ENCODE measurements at places on chromosomes 5 and 9.

- peak; percentile 69 for DNase-seq
- H3K27me3 ChIP-seq, result no peaks in the 10 kb centered on the region
- no peaks in the 10 kb centered on the region for H3K36me3 ChIP-seq
- no peak overlapping the region for H3K4me3 ChIP-seq
Observed at GRCh38 chr9:134059661-134060395, 8.0 kb downstream of the BRD3 start.

DNA sequence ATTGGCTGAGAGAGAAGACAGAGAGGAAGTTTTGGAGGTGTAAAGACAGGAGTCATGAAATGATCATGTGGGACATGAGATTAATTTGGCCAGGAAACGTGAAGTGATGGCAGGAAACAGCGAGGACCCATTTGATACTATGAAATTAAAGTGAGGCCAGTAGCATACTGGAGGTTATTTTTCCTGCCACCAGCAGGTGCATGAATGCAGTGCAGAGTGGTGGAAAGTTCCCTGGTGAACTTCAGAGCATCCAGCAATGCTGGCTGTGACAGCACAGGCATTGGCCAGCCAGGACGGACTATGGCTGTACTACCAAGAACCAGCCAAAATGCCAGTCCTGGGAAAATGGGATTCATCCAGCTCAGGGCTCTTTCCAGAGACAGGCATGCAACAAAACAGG, 152.2 kb downstream of the SYK start:
- H3K36me3 ChIP-seq, result no peaks in the 10 kb centered on the region
- peaks cover 22% of the 10 kb centered on the region for H3K27me3 ChIP-seq
- H3K4me1 ChIP-seq, result peaks cover 4% of the 10 kb centered on the region
- no peak overlapping the region for H3K27ac ChIP-seq
- no peak for DNase-seq

GRCh38 chr5:112419986-112420864, 1.1 kb upstream of the EPB41L4A start:
- peaks cover 6% of the 10 kb centered on the region for H3K4me1 ChIP-seq
- H3K4me3 ChIP-seq, result peak overlapping the region; percentile 82
- peak overlapping the region; percentile 87 for H3K27ac ChIP-seq
- peak; percentile 91 for DNase-seq
- H3K27me3 ChIP-seq, result peaks cover 6% of the 10 kb centered on the region

DNA sequence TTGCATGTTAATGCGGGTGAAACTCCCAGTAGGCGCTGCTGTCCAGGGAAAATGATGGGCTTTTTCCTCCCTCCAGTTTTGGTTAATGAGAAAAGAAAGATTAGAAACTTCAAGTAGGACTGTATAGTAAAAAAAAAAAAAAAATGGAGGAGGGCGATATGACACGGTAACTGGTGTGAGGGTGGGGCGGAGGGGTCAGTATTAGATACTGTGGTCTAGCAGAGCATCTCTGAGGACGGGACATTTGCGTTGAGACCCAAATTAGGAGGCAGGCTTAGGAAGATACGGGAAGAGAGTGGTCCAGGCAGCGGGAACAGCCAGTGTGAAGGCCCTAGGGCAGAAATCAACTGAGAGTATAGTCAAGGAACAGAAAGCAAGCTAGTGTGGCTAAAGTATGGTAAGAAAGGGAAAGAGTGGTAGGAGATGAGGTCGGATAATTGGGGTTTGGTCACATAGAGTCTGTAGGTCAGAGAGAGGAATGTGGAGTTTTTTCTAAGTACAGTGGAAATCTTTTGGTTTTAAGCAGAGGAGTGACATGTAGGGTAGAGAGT, 707 bp downstream of the RMND5B start:
- H3K27ac ChIP-seq, result peak overlapping the region; percentile 89
- no peaks in the 10 kb centered on the region for H3K27me3 ChIP-seq
- peaks cover 23% of the 10 kb centered on the region for H3K36me3 ChIP-seq
- no peak for DNase-seq

- no peaks in the 10 kb centered on the region for H3K4me1 ChIP-seq
- no peaks in the 10 kb centered on the region for H3K27me3 ChIP-seq
- no peak overlapping the region for H3K4me3 ChIP-seq
- DNase-seq, result no peak
Observed at GRCh38 chr9:85215416-85215815, 526.3 kb downstream of the AGTPBP1 start.

Data from upper lobe of right lung (tissue), 1 donor.